Endodermal cell (in vitro differentiated cells): ENCODE measurements at places on chromosomes 6 and 20. TPM values are rescaled to one million over a fixed set of nuclear protein-coding genes. Genes with fewer than 3 reads are reported as not detected.

DNA sequence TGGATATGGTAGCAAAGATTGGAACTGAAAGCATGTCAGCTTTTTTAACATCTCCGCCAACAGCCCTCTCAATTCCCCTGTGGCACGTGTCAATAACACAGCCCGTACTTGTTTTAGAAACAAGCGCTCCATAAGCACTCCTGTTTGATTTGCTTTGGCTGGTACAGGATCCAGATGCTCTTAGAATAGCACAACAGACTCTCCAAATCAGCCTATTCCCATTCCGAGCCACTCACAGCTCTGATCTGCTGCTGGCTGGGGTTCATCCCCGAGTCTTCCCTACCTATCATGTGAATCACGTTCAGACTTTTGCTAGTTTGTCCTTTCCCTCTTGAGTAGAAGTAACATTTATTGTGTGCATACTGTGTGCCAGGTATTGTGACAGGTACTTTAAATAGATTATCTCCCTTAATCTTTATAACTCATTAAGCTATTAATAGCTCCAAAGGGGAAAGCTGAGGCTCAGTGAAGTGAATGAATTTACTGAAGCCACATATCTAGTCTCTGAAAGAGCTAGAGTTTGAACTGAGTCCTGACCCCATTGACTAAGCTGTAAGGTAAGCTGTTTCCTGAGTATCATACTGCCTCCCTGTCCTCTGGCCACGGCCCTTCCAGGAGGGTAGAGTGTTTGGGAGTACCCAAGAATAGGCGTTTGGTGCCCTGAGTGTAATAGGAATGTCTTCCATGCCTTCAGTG, 46.7 kb downstream of the RALY start:
- H3K27ac ChIP-seq, result no peak overlapping the region
- no peak overlapping the region for H3K4me3 ChIP-seq
- peaks cover 15% of the 10 kb centered on the region for H3K4me1 ChIP-seq

DNA sequence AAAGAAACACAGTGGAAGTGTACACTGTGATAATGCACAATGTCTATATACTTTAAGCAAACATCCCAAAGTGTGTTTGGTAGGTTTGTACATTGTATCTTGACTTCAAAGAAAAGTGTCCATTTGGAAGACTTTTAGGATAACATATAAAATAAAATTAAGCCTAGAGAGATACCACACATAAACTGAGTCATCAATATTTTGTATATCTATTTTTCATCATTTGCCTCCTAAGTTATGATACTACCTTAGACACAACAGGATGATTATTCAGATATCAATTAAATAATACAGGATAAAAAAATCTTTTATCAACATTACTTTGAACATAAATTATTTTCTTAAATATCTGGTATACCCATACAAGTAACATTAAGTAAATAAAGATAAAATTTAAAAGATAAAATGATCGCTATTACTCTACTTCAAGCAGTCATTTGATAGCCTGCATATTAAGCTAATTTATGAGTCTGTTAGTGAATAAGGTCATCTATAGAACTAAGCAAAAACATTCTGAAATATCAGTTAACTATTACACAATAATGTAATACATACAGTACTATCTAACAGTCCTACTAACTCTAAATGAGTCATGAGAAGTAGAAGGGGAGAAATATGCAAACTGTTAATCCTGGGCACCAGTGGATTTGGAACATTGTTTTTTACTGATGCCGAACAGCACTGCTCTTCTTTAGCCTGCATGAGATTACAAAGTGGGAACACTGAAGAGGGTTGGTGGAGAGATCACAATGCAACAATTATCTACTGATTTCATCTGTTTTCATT, 158.4 kb upstream of the SIM1 start:
- no peaks in the 10 kb centered on the region for H3K4me1 ChIP-seq
- H3K4me3 ChIP-seq, result no peak overlapping the region
- H3K27ac ChIP-seq, result no peak overlapping the region
- DNase-seq, result no peak
- H3K27me3 ChIP-seq, result no peaks in the 10 kb centered on the region

LRRN4 gene
- total RNA-seq, result 1.6 TPM in 2 replicates

DNA sequence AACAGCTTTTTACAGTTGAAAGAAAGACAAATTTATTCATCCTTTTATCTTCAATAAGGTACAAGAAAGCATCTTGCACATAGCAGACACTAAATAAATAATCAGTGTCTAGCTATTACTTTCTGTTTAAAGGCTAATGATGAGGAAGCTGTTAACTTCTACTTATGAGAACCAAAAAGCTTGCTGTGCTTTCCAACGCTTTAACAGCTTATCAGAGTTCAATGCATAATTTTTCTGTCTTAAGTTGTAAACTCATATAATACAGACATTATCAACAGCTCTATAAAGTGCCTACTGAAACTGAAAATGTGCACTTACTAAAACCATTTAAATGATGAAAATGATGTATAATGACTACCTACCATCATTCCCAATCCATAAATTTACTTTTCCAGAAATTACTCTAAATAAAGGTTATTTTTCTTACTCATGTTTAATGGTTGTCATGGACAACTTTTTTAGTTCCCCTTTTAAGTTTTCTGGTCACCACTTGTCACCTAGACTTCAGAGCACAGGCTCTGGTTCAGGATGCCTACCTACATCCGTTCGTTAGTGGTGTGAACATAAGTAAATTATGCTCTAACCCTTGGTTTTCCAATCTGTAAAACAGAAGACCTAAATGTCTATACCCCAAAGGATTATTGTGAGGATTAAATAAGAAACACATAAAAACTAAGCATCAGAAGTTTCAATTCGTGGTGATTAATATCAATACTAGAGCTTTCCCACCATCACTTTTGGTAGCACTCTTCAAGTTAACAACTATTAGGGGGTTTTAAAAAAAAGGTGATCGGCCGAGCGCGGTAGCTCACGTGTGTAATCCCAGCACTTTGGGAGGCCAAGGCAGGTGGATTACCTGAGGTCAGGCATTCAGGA, 8.0 kb downstream of the PNISR start:
- H3K27me3 ChIP-seq, result no peaks in the 10 kb centered on the region
- no peak overlapping the region for H3K4me3 ChIP-seq
- H3K4me1 ChIP-seq, result no peaks in the 10 kb centered on the region
- DNase-seq, result no peak

MYH7B gene
- total RNA-seq, result 0.23 to 0.59 TPM (median 0.49 TPM) in 3 replicates

- no peak overlapping the region for H3K4me3 ChIP-seq
- peaks cover 2% of the 10 kb centered on the region for H3K4me1 ChIP-seq
- no peaks in the 10 kb centered on the region for H3K36me3 ChIP-seq
- H3K27ac ChIP-seq, result no peak overlapping the region
Observed at GRCh38 chr20:6668546-6668945, 98.9 kb upstream of the BMP2 start.

GRCh38 chr6:1494671-1495070, 105.3 kb downstream of the FOXF2 start:
- H3K4me3 ChIP-seq, result no peak overlapping the region
- no peak for DNase-seq
- no peaks in the 10 kb centered on the region for H3K4me1 ChIP-seq
- no peaks in the 10 kb centered on the region for H3K36me3 ChIP-seq
- no peak overlapping the region for H3K27ac ChIP-seq
- no peaks in the 10 kb centered on the region for H3K27me3 ChIP-seq

- H3K27ac ChIP-seq, result no peak overlapping the region
- DNase-seq, result no peak
- no peaks in the 10 kb centered on the region for H3K27me3 ChIP-seq
- H3K4me1 ChIP-seq, result peaks cover 8% of the 10 kb centered on the region
Observed at GRCh38 chr6:583635-584034, 73.3 kb downstream of the HUS1B start.

DNA sequence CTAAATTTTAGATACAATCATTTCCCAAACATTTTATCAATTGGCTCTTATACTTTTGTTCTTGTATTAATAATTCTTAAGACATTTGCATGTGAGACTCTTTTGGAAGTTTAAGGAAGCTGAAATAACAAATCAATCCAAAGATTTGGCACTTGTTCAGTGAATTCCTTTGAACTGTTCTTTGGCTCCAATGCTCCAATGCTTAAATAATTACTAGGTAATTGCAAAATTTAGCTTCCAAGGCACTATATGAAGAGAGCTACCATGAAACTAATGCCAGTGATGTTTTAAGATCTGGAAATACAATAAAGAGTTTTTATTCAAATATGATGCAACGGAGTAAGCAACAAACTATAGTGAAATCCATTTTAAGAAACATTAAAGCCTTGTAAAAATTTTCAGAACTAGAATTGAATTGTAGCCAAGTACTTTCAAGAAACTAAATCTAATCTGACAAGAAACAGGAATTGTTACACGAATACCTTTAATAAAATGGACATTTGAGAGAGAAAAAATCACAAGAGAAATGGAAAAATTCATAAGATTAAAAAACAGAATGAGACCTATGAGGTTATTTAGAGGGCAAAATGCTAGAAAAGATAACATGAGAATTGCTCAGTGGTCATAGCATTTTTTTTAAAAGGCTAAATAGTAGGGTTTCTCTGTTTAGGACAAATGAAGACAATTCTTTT, 43.6 kb upstream of the SMLR1 start:
- no peaks in the 10 kb centered on the region for H3K4me1 ChIP-seq
- H3K27me3 ChIP-seq, result no peaks in the 10 kb centered on the region
- no peak for DNase-seq
- H3K36me3 ChIP-seq, result no peaks in the 10 kb centered on the region
- H3K27ac ChIP-seq, result no peak overlapping the region
- no peak overlapping the region for H3K4me3 ChIP-seq

GMPR gene
- total RNA-seq, result 20.7 to 65.5 TPM (median 21.3 TPM) in 3 replicates

GRCh38 chr6:45920819-45921511, 94.7 kb downstream of the CLIC5 start:
- H3K4me3 ChIP-seq, result no peak overlapping the region
- no peaks in the 10 kb centered on the region for H3K36me3 ChIP-seq
- peaks cover 8% of the 10 kb centered on the region for H3K27me3 ChIP-seq
- no peaks in the 10 kb centered on the region for H3K4me1 ChIP-seq
- DNase-seq, result peak; percentile 21

DNA sequence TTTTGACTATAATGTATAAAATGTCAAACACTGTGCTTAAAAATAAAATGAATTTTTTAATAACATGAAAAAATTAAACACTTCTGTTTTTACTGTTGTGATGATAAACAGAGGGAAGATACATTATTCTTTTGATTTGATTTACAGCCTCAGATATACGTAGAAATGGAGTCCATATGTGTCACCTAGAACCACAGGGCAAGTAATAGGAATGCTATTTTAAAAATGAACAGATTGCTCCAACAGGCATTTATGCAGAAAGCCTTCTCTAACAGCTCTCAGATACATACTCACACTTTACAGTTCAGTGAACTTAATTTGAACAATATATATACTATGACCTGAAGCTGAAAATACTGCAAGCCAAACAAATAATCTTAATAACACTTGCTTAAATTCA, 1551.0 kb downstream of the GRIK2 start:
- no peaks in the 10 kb centered on the region for H3K36me3 ChIP-seq
- no peak overlapping the region for H3K27ac ChIP-seq
- no peak for DNase-seq
- no peaks in the 10 kb centered on the region for H3K27me3 ChIP-seq

DNA sequence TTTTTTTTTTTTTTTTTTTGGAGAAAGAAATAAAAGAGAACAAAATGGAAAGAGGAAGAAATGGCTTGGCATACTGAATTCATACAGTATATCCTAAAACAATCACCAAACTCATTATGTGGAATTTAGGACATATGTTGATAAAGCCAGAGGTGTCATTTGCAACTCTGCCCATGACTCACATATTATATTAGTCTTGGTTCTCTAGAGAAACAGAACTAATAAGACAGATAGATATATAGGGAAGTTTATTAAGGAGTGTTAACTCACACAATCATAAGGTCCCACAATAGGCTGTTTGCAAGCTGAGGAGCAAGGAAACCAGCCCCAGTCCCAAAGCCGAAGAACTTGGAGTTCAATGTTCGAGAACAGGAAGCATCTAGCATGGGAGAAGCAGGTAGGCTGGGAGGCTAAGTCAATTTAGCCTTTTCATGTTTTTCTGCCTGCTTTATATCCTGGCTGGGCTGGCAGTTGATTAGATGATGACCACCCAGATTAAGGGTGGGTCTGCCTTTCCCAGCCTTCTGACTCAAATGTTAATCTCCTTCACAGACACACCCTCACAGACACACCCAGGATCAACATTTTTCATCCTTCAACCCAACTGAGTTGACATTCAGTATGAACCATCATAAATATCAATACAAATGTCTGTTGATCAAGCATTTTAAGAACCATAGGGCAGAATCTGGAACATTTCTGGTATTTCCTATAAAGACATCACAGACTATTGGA, 102.3 kb downstream of the UBE3D start:
- peaks cover 3% of the 10 kb centered on the region for H3K4me1 ChIP-seq
- H3K4me3 ChIP-seq, result no peak overlapping the region
- no peak for DNase-seq
- no peak overlapping the region for H3K27ac ChIP-seq
